NCI-H1105 (cell line): ENCODE measurements at places on chromosomes 12 and 14.

GRCh38 chr12:123141615-123142517 lies 9.0 kb downstream of the PITPNM2 start:
- no peak for DNase-seq

- no peak for DNase-seq
Observed at GRCh38 chr12:92786045-92786444, 83.3 kb downstream of the PLEKHG7 start.

DNA sequence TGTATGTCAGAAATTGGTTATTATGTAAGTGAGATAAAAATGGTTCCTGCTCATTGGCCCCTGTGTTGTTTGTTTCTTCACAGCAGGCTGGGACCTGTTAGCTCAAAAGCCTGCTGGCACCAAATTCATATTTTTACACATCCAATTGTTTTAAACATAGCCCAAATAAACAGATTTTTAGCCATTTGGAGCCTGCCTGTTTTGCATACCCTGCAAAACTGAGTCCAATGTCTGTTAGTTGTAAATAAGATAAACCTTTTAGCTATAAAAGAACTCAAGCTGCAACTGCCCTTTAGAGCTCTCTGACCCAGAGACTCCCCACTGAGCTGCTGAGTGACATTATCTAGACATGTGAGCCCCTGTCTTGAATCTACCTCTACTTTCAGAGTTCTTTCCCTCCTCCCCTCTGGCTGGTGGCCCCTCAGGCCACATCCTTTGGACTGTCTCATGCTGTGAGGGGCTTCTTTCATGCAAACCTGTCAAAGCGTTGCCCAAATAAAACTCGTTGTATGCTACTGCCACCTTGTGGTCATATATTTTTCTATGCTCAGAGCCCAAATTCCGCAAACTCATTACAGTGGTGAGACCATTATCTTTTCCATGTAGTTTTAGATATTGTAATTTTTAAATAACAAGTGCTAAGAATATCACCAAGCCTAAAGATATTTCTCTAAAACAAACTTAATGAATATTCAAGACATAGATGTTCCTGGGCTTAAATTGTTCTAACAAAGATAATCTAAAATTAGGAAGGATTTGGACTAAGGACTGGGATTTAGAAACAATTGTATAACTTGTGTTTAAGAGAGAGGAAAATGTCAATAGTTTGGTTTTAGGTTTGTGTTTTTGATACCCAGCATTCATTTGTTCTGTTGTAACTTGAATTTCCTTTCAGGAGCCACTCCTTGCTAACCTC lies 337.9 kb downstream of the AACS start:
- DNase-seq: peak; percentile 28

- DNase-seq: no peak
Observed at GRCh38 chr14:77988096-77988870, 181.9 kb upstream of the NRXN3 start.

- DNase-seq: peak; percentile 91
Observed at GRCh38 chr12:104507672-104508071, 50.9 kb downstream of the CHST11 start.

- DNase-seq: no peak
Observed at GRCh38 chr14:26765768-26766520, 168.1 kb upstream of the NOVA1 start.

DNA sequence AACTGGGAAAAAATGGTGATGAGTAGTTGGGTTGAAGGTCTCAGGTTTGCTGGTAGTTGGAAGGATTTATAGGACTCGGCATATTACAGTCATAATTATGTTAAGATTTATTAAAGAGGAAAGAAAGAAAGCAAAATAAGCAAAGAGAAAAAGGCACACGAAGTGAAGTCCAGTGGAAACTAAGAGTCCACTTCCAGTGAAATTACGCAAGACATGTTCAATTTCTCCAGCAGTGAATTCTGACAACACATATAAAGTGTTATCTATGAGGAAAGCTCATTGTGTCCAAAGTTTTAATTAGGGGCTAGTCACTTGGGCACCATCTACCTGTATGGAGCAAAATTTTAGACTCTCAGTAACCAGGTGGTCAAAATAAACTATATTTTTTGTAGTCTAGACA lies 143.3 kb downstream of the CEP128 start:
- no peak for DNase-seq

DNA sequence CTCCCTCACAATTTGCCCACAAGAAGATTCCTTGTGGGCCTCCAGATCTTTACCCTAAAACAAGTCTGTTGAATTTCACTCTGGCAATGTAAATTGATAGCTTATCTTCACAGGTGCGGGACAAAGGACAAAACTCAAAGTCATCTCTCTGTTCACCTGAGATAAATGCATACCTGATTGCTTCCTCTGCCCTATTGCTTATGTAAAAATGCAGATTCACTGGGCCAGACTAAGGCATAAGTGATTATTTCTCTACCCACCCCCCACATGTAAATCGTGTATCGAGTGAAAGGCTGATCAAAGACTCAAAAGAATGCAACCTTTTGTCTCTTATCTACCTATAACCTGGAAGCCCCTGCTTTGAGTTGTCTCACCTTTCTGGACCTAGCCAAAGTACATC lies 316.8 kb downstream of the SSPN start:
- DNase-seq: no peak

DNA sequence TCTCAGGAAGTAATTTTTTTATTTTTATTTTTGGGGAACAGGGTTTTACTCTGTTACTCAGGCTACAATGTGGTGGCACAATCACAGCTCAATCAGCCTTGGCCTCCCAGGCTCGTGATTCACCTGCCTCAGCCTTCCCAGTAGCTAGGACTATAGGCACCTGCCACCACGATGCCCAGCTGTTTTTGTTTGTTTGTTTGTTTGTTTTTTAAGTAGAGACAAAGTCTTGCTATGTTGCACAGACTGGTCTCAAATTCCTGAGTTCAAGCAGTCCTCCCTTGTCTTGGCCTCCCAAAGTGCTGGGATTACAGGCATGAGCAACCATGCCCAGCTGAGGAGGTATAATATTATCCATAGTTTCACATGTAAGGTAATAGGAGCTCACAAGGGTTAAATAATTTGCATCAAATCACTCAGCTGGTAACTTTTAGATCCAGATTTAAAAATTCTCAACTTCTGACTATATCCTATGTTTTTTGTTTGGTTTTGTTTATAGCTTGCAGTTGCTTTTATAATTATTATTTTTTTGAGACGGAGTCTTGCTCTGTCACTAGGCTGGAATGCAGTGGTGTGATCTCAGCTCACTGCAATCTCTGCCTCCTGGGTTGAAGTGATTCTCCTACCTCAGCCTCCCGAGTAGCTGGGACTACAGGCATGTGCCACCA lies 629.3 kb downstream of the DIO2 start:
- no peak for DNase-seq

DNA sequence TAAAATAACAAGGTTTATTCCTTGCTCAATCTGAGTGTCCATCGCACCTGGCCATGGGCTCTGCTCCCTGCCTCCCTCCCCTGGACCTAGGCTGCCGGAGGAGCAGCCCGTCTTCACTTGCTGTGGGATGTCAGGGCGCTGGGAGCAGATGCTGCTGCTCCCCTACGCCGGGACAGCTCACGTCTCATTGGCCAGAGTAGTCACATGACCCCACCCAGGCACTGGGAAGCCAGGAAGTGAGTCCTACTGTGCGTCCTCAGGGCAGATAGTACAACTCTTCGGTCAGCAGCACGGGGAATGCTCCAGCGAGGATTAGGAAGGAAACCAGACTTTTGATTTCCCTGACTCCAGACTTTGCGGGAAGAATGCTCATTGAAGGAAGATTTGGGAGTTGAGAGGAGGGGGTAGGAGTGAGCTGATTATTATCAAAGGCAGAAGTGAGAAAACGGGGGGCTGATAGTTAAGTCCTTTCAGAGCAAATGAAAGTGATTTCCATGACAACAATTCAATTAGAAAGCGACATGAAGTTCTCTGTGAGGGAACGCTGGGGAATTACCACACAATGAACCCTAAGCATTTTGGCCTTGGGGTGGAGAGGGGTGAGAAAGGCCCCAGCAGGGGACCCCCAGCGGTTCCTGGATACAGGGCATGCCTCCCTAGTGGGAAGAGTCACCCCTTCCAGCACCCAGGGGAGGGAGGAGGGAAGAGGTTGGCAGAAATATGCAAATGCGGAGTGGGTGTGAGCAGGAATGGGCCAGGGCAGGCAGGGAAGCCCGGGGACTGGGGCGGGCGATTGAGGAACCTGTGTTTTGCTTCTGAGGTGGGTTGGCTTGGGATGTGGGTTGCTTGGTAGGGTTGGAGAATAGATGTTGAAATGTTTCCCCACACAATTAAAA lies 215.5 kb downstream of the AACS start:
- no peak for DNase-seq

DNA sequence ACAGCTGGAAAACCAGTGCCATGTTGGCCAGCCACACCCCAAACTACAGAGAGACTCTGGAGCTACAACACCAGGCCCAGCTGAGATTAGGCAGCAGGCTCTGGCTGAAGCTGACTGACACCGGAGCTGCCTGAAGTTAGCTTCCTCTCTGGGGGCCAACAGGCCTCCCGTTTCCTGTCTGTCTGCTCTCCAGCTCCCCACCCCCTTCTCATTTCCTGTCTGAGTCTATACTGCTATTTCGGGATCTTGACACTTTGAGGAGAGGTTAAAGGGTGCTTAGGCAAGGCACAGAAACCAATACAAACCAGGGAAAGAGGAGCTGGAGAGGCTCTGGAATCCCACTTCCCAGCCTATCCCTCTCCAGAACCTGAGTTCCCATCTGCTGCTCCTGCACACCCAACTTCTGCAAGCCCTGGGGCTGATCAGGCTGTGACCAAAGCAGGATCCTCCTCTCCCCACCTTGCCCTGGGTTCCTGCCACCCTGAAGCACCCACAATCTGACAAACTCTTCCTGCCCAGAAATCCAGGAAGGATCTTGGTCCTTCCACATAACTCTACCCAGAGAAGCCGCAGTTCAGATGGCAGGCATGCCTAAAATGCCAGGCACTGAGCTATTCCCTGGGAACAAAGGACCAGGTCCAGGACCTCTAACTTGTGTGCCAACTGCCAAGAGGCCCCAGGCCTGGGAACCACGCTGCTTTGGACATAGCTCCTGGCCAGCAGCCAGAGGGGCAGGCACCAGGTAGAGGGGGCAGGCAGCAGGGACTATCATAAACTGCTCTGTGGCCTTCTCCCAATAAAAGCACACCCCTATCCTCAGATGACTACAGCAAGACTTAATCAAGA lies 39.9 kb downstream of the PRPF40B start:
- DNase-seq: no peak

DNA sequence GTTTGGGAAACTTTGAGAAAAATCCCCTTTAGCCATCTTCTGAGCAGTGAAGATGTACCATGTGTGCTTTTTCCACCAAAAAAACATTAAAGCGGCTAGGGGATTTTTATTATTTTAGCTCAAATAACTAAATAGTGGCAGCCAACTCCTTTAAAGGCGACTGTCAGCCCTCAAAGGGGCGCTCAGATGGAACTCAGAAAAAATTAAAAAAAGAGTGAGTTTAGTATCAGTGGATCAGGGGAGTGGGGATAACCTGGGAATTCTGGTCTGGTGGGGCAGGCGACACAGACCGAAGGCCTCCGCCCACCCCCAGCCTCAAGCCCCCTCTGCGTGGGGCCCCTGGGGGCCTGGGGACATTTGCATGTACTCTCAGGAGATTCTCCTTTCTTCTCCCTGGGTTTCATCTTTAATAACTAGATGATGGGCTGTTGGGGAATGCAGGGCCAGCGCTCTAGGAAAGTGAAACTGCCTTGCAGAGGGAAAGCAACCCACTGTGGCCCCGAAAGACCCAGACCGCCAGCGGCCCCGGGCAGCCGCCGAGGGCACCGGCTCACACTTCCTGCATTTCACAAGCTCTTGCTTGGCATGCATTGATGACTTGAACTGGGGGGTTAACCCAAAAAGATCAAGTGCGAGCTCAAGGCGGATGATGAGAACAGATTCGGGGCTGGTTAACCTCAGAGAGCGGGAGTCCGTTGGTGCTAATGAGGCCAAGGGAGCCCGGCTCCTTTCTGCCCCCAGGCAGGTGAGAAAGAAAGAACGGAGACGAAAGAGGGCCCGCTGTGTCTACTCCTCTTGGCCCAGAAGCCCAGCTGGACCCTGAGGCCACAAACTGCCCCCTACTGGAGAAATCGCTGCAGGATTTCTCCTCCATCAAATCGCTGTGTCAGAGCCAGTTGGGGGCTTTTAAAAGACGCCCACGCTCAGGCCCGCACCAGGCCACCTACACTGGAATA lies 7.3 kb upstream of the BATF start:
- DNase-seq: no peak

DNA sequence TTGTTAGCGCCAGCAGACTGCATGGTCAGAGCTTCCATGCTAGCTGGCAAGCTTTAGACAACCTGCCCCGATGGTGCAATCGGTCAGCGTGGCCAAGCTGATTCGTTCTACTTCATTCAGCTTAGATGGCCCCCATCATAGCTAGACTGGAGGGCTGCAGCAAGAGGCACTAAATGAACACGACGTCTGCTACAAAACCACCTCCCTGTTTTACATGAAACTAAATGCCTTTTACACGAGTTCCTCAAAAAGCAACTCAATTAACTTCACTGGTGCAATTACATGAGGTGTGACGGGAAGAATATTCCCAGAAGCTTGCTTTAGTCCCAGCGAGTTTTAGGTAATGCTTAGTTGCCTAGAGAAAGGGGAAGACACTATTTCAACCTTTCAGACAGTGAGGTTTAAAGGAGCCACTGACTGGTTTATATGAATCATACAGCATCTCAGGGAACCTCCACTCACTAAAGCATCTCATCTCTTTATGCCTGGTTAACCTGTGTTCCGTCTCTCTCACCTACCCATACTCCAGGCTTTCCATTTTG lies 8.4 kb downstream of the NIN start:
- no peak for DNase-seq

- DNase-seq: no peak
Observed at GRCh38 chr12:60169904-60170303, 574.1 kb downstream of the SLC16A7 start.

- peak; percentile 78 for DNase-seq
Observed at GRCh38 chr14:35949920-35950513, 123.9 kb downstream of the BRMS1L start.

GRCh38 chr14:73262427-73263183 lies 25.3 kb downstream of the PAPLN start:
- no peak for DNase-seq

GRCh38 chr12:131348646-131349045 lies 362.2 kb upstream of the SFSWAP start:
- DNase-seq: no peak

- DNase-seq: no peak
Observed at GRCh38 chr14:95361373-95362137, 41.8 kb upstream of the CLMN start.
